ENCODE measurements at places on chromosomes 4 and X.

DNA sequence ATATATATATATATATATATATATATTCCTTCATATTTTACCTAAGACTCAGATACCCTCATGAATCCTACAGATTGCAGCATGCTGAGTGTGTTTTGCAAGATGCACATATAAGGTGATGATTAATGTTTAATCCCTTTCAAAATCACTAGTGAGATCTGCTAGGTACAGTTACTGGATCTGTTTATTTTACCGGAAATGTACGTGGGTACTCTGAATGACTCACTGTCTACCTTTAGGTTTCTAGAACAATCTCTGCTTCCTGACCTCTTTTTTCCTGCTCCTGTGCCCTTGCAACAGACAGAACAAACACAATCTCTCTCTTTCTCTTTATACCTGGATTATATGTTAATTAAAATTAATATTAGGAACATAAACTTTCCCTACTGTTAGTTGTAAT, 379.6 kb downstream of the FAM133A start:
- no peak for DNase-seq

DNA sequence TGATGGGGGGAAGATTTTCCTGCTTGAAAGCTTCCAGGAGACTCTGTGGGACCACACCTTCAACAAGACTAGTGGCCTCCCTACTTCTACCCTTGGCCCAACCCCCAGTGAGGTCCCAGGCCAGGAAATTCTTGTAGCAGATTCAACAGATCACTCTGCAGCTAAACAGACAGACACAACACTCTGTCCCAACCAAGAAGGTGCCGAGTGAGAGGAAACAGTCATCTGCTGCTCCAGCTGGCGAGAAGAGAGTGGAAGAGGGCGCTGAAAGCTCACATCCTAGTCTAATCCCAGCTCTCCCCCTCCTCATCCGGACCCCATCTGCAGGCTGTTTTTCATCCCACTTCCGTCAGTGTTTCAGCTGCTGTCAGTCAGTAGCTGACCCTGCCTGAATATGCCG, 63.4 kb downstream of the CHRDL1 start:
- DNase-seq: no peak

- no peak for DNase-seq
Measured at GRCh38 chr4:25107827-25108516, 52.3 kb downstream of the SEPSECS start.

DNA sequence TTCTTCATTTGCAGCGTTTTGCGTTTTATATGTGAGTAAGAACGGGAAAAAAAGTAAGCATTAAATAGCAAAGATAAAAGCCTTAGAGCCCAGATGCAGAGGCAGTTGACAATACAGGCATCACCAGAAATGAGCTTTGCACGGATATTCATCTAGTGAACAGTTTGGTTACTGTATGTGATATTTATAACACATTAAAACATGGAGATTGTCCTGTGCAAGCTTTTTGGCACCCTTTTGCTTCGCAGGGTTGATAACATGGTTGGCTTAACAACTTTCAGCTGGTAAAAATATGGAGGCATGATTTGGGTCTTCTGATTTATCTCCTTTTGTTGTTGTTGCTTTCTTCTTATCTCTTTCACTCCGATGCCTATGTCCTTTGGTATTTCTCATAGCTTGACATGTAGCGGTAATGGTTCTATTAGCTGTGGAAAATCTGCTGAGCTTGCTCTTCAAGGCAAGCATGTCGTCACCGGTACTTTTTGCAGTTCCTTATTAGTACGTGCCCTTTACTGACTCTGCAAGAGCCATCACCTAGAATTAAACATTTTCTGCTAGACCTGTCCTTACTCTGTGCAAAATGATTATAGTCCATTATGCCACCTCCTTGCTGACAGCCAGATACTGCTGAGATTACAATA, 102.9 kb downstream of the PCDH7 start:
- DNase-seq: no peak

- DNase-seq: peak; percentile 47
Measured at GRCh38 chr4:185587427-185588161, 52.3 kb upstream of the PDLIM3 start.
